Right atrium auricular region (tissue), 2 donors: ENCODE measurements at places on chromosomes 6 and 20. TPM values are rescaled to one million over a fixed set of nuclear protein-coding genes. Genes with fewer than 3 reads are reported as not detected.

JPH2 gene
- 168 TPM for total RNA-seq

KCNK17 gene
- total RNA-seq, result 0.98 TPM

DNA sequence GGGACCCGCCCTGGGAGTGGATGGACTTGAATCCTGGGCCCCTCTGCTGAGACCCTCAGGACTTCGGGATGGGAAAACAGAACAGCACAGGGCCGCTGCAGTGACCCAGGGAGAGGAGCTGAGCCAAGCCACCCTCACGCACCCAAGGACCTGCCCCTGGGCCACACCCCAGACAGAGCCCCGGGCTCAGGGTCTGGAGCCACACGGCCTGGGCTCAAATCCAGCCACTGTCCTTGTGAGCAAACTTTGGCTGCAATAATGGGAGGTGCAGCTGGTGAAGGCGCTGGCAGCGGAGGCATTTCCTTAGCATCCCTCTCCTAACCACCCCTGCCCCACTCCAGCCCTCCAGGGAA is 207.7 kb downstream of the PREX1 start:
- H3K4me3 ChIP-seq, result no peak overlapping the region
- no peaks in the 10 kb centered on the region for H3K36me3 ChIP-seq
- no peaks in the 10 kb centered on the region for H3K27me3 ChIP-seq
- no peak for DNase-seq
- no peaks in the 10 kb centered on the region for H3K4me1 ChIP-seq
- no peak overlapping the region for H3K27ac ChIP-seq

GRCh38 chr6:19976411-19977129 is 139.4 kb downstream of the ID4 start:
- no peak overlapping the region for H3K27ac ChIP-seq
- H3K27me3 ChIP-seq, result no peaks in the 10 kb centered on the region
- DNase-seq, result no peak
- H3K4me1 ChIP-seq, result no peaks in the 10 kb centered on the region

DNA sequence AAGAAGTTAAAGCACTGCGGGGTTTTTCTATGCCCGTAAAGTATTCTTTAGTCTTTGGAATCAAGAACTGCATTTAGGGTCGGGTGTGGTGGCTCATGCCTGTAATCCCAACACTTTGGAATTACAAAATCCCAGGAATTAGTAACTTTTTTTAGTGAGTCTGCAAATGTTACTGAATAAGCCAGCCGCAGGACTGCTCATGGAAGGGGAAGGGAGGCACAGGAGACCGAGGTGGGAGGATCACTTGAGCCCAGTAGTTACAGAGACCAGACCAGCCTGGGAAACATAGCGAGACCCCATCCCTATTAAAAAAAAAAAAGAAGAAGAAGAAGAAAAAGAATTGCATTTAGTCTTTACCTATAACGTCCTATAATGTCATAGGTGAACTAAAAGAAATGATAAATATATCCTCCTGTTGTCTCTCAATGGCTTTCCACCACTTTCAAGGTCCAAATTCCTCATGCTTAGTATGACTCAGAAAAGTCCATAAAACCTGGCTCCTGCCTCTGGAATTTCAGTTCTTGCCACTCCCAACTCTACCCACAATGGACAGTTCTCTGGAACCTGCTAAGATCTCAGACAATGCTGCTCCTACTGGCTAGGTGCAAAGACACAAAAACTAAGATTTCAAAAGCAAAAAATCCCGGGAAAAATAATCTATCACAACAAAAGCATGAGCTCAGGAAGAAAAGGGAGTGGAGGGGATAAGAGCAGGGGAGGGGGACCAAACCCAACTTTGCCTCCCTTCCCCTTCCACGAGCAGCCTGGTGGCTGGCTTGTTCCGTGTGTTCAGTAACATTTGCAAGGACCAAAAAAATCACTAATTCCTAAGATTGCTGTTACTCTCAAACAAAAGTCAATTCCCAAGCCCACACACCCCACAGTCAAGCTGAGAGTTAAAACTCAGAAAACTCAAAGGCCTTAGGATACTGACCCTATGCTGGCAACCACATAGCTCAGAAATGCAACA is 39.0 kb downstream of the B4GALT5 start:
- H3K4me3 ChIP-seq, result no peak overlapping the region
- peaks cover 76% of the 10 kb centered on the region for H3K4me1 ChIP-seq
- H3K27me3 ChIP-seq, result no peaks in the 10 kb centered on the region
- no peak for DNase-seq

DNA sequence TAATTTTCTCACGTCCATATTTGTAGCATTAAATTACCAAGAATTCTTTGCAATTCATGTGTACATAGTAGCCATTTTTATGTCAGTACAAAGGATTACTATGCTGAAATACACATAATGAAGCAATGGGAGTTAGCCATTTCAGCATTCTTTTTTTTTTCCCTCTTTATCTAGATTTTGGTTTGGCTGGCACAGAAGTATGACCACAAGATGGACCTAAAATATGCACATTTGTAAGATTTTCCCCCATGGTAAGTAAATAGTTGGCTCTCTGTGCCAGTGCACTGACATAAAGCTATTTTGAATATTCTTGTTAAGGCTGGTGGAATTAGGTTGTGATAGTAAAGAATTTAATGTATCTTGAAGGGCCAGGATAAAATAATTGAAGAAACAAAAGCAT is 486.1 kb upstream of the BTBD3 start:
- H3K4me3 ChIP-seq, result no peak overlapping the region
- H3K36me3 ChIP-seq, result no peaks in the 10 kb centered on the region
- no peaks in the 10 kb centered on the region for H3K4me1 ChIP-seq
- no peak for DNase-seq
- H3K27ac ChIP-seq, result no peak overlapping the region
- H3K27me3 ChIP-seq, result no peaks in the 10 kb centered on the region

- no peaks in the 10 kb centered on the region for H3K27me3 ChIP-seq
- H3K36me3 ChIP-seq, result peaks cover 16% of the 10 kb centered on the region
- DNase-seq, result no peak
- no peak overlapping the region for H3K27ac ChIP-seq
- H3K4me1 ChIP-seq, result peaks cover 34% of the 10 kb centered on the region
Measured at GRCh38 chr20:59948828-59949720, 8.9 kb downstream of the FAM217B start.

GRCh38 chr20:6909608-6910007 is 142.1 kb downstream of the BMP2 start:
- no peak for DNase-seq
- no peak overlapping the region for H3K4me3 ChIP-seq
- H3K27ac ChIP-seq, result no peak overlapping the region

LINC00237 gene
- not detected for total RNA-seq

- no peak for DNase-seq
- H3K36me3 ChIP-seq, result no peaks in the 10 kb centered on the region
- H3K4me1 ChIP-seq, result no peaks in the 10 kb centered on the region
- H3K27me3 ChIP-seq, result no peaks in the 10 kb centered on the region
- H3K4me3 ChIP-seq, result no peak overlapping the region
Measured at GRCh38 chr20:62234339-62234738, 4.0 kb upstream of the OSBPL2 start.
